CD4-positive, alpha-beta T cell treated with Interleukin-15 for 4 hours (primary cell): ENCODE measurements at places on chromosomes 1 and 21.
A peak's percentile ranks its signal among the peaks of the same experiment; 100 is the strongest.

GRCh38 chr1:76763738-76764137 lies 103.5 kb upstream of the ST6GALNAC5 start:
- no peak for DNase-seq

DNA sequence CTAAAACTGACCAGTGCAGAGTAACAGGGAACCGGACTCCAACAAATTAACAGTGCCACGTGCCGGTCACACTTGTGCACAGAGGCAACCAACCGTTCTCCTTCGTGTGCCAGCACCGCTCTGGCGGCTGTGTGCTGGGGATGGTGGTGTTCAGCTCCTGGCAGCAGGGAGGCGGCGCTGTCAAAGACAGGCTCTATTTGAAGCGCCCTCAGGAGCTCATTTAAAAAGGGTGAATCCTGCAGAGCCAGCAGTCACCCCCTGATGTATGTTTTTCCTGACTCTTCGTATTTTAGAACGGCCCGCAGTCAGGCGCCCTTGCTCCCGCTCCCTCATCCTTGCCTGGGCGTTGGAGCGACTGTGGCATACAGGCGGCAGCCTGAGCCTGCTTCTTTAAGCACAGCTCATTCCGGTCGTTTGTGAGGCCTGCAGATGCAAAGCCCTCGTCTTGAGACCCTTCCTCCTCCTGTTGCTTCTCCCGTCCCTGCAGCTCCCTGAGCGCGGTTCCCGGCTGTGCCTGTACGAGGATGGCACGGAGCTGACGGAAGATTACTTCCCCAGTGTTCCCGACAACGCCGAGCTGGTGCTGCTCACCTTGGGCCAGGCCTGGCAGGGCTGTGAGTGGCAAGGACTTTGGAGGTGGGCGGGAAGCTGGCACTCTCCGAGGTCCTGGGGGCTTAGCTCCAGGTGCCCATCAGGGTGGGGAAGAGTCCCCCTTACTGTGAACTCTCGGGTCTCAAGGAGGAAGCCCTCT lies 1.1 kb downstream of the DFFB start:
- no peak for DNase-seq

DNA sequence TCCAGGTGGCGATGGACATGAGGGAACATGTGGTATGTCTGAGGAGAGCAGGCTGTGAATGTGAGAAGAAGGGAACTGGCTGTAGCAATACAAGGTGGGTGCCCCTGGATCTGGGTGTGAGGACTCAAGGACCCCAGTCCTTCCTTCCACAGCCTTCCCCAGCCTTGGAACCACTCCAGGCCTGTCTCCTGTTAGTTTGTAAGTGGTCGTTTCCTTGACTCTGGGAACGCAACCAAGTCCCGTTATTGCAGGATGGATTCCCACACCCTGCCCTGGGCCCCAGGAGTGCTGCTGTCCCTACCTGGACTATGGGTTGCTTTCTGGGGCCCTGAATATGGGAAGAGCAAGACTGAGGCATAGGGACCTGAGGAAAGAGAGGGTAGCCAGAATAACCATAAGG lies 47.2 kb upstream of the VANGL1 start:
- no peak for DNase-seq

GRCh38 chr1:170194451-170194850 lies 48.7 kb downstream of the NTMT2 start:
- no peak for DNase-seq

GRCh38 chr21:28793043-28793442 lies 199.6 kb downstream of the LTN1 start:
- no peak for DNase-seq

DNA sequence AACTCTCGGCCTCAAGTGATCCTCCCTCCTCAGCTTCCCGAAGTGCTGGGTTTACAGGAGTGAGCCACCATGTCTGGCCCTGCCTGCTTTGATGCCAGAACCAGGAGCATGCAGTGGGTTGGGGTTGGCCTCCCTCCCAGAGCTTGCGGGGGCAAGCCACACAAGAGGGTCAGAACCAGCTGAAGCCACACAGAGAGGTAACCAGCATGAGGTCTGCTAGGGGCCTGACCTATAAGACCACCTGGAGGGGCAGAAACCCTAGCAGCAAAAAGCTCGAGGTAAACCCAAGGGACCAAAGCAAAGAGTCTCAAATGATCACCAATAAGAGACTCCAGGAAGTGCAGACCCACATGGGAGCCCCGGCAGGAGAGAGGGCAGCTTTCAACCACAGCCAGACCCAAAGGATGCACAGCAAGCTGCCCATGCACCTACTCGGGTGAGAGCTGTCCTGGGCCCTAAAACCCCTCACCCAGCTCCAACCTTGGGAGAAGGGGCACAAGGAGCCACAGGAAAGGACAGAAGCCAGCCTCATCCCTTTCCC lies 81.2 kb downstream of the TOMM20 start:
- DNase-seq: no peak

GRCh38 chr1:89863165-89863830 lies 42.5 kb downstream of the LRRC8D start:
- no peak for DNase-seq

- no peak for DNase-seq
Measured at GRCh38 chr1:57124768-57125446, 159.1 kb upstream of the C8B start.

GRCh38 chr1:65066766-65067490 lies 81.1 kb upstream of the AK4 start:
- peak; percentile 78 for DNase-seq

DNA sequence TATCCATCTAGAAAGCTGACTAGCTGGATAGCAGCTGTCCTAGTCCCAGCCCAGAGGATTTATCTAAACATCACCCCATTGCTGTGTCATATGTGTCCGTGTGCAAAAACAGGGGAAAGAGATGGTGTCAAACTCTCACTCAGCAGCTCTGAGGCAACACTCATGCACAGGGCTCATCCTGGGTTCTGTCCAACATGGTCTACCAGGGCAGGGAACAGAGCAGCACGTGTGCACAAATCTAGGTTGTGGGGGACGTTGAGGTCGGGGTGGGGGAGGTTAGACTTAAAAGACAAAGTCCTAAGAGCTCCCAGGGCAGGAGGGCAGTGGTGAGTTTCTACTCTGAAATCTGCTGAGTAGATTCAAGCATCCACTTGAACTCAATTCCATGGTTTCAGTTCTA lies 16.2 kb downstream of the PI4KB start:
- no peak for DNase-seq

DNA sequence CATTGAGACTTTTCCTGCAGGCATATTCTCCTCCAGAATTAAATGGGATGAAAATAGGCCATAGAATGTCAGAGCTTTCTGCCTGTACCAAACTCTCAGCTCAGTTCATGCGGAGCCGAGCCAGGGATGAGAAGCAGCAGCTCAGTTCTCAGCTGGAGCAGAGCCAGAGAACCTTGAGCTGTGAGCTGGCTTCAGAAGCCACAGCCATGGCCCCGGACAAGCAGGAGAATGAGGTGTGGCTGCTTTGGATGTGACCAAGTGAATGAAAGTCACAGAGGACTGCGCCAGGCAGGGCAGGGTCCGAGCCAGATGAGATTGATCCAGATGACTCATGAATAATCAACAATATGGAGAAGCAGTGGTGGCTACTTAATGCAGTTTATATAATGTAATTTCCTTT lies 633.8 kb downstream of the NCAM2 start:
- no peak for DNase-seq

DNA sequence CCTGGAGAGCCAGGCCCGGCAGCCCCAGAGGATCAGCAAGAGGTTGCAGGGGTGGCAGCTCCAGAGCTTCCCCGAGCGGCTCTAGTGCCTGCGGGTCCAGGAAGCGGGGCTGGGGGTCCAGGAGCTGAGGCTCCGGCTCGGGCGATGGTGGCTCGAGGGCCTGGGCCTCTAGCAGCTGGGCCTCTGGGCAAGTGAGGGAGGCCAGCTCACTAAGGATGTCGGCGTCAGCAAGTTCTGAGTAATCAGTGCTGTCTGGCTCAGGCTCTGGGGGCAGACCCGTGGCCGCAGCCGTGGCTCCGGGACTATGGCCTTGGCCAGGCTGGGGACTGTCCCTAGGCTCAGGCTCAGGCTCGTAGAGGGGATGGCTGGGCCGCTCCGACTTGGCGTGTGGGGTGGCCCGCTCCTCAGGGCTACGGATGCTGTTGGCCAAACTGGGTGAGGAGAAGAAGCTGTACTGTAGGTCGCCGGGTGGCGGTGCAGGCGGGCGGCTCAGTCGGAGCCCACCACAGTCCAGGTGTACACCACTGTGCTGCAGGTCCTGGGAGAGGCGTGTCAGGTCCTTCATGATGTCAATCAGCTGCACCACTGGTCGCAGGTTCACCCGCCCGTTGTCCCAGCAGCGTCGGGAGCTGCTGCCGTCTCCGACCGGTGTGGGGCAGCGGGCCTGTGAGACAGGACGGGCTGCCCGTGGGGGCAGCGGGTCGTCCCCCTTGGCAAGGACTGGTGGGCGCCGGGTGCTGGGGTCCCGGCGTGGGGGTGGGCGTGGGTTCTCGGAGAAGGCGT lies 52.6 kb downstream of the AHDC1 start:
- DNase-seq: no peak

GRCh38 chr1:170064821-170065220 lies 9.7 kb downstream of the KIFAP3 start:
- no peak for DNase-seq

DNA sequence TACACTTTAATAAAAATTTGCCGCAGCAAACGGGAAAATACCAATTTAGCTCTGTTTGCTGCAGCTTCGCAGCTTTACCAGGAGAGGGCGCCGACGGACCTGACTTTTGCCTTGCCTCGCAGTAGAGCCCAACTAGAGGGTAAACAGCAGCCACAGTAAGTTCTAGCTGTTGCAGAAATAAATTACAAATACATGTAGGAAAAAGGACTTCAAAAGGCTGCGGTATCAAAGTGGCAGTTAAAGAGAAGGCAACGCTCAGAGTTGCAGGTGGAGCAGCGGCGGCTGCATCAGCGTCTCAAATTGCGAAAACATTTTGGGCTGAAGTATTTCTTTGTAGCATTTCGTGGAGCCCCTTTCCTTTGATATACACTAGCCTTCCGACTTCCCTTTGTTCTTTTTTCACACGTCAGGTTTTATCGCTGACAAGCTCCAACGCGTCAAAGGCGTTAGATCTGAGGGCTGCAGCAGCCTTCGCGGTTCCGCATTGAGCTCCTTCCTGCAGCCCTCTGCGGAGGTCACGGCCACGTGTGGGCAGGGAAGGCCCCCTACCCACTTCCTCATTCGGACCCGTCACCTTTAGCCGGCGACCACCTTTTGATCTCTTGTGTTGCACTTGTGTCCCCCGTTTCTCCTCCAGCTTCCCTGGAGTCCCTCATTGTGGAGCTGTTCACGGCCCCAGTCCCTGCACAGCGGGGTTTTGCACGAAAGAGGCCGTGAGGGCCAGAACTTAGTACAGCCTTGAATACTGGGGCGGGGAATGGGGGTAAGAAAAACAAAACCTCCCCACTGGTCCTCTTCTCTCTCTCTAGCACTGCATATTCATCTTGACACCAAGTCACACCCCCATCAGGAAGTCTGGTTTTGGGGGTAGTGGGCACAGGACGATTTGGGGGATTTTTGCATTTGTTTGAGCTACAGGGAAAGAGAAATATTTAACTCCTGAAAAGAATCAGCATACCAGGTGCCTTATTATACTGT lies 72.8 kb downstream of the S1PR1 start:
- peak; percentile 86 for DNase-seq

DNA sequence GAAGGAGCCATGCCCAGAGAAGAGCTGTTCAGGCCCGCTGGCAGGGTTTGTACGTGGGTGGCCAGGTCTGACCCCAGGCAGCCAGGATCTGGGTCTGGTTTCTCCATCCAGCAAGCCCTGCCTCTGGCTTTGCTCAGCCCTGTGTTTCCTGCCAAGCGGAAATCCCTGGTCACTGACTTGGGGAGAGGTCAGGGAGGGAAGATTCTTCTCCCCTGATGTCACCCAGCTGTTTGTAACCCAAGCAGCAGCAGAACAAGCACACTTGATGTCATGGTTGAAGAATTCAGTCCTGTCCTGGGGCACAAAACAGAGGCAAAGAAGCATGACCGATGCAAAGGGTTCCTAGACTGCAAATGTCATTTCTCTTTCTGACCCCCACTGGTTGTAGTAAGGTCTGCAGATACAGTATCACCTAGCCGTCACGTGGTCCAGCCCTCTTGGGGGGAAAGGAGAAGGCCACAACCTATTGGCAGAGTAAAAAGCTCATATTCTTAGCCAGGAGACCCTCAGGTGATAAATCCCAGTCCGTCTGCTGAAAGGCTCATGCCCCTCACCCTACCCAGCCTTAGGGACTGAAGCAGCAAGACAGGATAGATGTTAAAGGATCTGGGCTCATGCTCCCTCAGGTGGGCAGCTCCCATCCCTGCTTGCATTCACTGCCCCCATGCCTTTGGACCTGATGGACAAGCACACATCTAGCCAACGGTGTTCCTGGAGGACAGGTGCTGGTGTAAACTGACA lies 120.9 kb downstream of the SYT2 start:
- no peak for DNase-seq

DNA sequence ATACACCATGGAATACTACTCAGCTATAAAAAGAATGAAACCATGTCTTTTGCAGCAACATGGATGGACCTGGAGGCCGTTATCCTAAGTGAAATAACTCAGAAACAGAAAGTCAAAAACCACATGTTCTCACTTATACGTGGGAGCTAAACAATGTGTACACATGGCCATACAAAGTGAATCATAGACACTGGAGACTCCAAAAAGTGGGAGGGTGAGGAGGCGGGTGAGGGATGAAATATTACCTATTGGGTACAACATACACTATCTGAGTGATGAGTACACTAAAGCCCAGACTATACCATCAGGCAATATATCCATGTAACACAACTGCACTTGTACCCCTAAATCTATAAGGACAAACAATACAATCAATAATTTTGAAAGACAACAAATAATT lies 39.5 kb upstream of the FAM20B start:
- DNase-seq: no peak
